Left lobe of liver (tissue), 2 donors: ENCODE measurements at places on chromosomes 7 and 10. TPM values are rescaled to one million over a fixed set of nuclear protein-coding genes. Genes with fewer than 3 reads are reported as not detected.

- no peak for DNase-seq
These were observed 24.1 kb upstream of the PRKAR2B start for GRCh38 chr7:107020400-107020799.

DNA sequence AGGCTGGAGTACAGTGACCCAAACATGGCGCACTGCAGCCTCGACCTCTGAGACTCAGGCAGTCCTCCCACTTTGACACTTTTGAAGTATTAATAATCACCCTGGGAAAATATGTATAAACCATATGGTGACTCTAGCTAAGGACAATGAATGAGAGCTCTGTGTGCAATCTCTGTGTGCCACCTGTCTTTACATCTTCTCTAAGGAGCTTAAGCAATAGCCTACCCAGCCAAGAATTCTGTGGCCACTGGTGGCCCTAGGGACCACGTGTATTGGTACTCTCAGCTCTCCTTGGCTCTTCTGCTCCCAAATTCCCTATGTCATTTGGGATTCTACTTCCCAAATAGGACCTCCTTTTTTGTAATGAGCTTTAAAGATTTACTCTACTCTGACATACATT, 23.7 kb downstream of the FGF8 start:
- no peak for DNase-seq

AKR1C8 gene
- 24.7 TPM for total RNA-seq

- no peak for DNase-seq
These were observed 139.2 kb downstream of the RAMP3 start for GRCh38 chr7:45296748-45297147.

DNA sequence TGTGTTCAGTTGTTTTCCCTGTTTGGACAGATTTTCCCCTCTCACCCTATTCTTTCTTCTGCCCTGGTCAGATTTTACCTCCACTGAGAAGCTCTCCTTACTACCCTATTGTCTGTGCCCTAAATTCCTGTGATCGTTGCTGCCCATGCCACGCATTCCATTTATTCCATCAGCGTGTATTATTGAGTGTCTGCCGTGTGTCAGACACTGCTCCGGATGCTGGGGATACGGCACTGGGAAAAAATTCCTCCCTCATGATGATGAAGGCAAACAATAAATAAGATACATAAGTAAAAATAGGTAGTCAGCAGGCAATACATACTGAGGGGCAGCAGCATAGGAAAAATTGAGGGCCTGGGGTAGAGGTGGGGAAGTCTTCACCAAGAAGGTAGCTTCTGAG, 86.8 kb downstream of the FANK1 start:
- DNase-seq, result no peak

- no peak for DNase-seq
These were observed 166.0 kb upstream of the SP4 start for GRCh38 chr7:21261627-21262594.

ABCB1 gene
- total RNA-seq, result 33.4 TPM

WEE2 gene
- total RNA-seq, result not detected

DNA sequence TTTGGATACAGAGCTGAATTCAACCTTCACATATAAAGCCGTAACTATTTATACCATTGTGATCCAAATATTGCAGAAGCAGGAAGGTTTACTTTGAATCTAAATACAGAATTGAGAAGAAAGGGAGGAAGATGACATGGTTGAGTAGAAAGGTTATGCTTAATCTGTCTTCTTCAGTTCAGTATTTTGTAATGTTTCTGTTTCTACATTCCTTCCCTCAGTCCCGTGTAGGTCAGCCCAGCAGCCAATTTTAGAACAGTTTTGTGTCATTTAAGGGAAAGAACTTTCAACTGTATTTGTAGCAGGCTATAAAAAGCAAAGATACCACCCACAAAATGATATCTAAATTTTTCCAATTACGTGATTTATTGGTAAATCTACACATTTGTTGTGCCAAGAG, 97.4 kb downstream of the CPED1 start:
- no peak for DNase-seq
